ENCODE measurements at places on chromosomes 16 and 17. TPM values are rescaled to one million over a fixed set of nuclear protein-coding genes. Genes with fewer than 3 reads are reported as not detected.

The VTN gene
- 0.58 TPM for total RNA-seq

The SULT1A2 gene
- not detected for total RNA-seq

The CENPT gene
- 32.7 TPM for total RNA-seq

The RAP1GAP2 gene
- 13.1 TPM for total RNA-seq

The ALOX15B gene
- total RNA-seq = 1.3 TPM

The ACSM2A gene
- total RNA-seq = not detected

The HOXB8 gene
- total RNA-seq = not detected

The SLC16A11 gene
- total RNA-seq = not detected

The HS3ST3A1 gene
- total RNA-seq = 7.5 TPM
